Vagina (tissue), 2 donors: ENCODE measurements at places on chromosomes 5 and 9. TPM values are rescaled to one million over a fixed set of nuclear protein-coding genes. Genes with fewer than 3 reads are reported as not detected.

Gene PITX1
- 141 TPM for total RNA-seq

Gene SLC9A3
- total RNA-seq, result 3.9 TPM

Gene WDR38
- not detected for total RNA-seq

Gene MAPK9
- 19.6 TPM for total RNA-seq

Gene IL33
- total RNA-seq, result 35.4 TPM

Gene FBXL7
- total RNA-seq, result 21.1 TPM

- no peak for DNase-seq
Measured at GRCh38 chr5:80967500-80968181, 7.5 kb downstream of the RASGRF2 start.

DNA sequence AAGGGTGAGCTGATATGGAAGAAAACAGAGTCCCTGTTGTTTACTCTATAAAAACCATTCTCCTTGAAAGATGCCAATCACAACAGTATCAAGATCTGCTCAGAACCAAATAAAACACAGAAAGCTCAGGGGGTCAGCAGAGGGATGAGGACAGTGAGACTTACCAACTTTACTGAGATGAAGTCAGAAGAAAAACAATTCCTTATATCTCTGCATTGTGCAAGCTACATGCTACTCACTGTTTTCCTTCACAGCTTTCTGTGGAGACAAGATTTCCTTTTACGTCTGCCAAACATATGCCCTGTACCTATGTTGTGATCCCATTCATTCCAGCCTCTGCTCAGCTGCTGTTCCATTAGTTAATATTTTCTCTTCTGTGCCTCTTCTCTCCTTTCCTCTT lies 185.6 kb downstream of the TSSK1B start:
- no peak for DNase-seq

GRCh38 chr5:154816891-154817492 lies 33.4 kb downstream of the FAXDC2 start:
- DNase-seq, result no peak

DNA sequence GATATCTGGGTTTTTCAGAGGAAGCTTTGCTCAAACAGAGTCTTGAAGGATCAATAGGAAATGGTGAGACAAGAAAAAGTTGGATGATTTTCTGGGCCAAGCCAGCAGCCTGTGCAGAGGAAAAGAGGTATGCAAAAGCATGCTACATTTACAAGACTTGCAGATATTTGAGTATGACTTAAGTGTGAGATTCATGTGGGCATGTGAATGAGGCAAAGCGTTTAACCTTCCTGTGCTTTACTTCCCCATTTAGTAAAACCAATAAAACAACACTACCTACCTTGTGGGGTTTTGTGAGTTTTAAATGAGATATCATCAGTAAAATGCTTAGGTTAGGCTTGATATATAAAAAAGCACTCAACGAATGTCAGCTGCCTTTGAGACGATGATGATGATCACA lies 58.1 kb downstream of the PIP5K1B start:
- DNase-seq, result no peak

DNA sequence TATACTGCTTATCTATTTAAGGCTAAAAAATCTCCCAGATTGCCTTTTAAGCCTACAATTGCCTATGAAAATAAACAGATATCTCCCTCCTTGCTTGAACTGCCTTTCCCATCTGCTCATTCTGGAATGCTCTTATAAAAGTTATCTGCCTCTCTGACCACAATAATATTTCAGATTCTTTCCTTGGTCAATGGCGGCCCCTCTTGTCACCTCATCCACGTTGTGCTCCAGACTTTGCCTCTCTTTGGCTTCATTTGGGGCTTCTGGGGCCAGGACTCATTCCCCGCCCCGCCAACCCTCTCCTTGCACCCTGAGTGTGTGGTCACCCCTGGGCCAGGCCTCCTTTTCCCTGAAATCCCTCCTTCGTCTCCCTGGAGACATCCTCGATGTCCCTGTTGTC lies 110.0 kb upstream of the RPS23 start:
- no peak for DNase-seq

GRCh38 chr9:102474357-102474756 lies 520.8 kb upstream of the CYLC2 start:
- no peak for DNase-seq

GRCh38 chr5:114657342-114658130 lies 295.7 kb downstream of the KCNN2 start:
- DNase-seq, result no peak

DNA sequence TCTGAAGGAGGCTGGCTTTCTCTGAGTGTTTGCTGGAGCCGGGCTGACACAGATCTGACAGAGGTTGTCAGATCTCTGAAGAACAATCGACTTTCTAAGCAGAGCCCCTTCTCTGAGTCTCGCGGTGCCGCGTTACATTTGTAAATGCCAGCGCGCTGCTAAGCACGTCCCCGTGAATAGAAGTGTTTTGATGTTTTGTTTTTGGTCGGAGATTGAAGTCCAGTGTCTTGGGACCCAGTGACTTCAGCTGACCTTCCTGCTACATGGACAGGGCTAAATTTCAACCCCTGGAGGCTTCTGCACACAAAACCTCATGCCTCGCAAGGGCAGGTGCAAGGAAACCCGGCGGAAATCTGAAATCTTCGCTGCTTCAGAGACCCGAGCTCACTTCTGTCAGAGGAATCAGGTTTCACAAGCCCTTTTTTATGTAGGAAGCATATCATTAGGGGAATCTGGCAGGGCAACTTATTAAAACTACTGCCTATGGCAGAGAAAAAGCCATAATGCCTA lies 27.2 kb downstream of the NEUROG1 start:
- peak; percentile 69 for DNase-seq

- DNase-seq, result no peak
Measured at GRCh38 chr5:133827011-133827410, 141.4 kb downstream of the C5orf15 start.

GRCh38 chr5:15374886-15375285 lies 125.1 kb upstream of the FBXL7 start:
- DNase-seq, result no peak

DNA sequence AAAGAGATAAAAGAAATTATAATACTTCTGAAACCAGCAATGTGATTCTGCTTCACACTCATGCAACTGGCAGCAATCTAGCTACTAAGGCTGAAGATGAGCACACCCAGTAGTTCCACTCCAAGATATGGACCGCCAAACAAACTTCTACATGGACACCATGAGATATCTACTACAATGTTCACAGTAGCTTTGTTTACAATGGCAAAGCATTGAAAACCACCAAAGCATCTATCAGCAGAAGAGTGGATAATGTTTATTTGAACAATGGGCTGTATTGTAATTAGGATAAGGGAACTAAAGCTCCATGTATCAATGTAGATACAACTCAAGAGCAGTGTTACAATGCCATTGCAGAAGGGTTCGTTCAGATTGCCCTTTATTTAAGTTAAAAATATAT lies 91.2 kb upstream of the ERBIN start:
- DNase-seq, result no peak

DNA sequence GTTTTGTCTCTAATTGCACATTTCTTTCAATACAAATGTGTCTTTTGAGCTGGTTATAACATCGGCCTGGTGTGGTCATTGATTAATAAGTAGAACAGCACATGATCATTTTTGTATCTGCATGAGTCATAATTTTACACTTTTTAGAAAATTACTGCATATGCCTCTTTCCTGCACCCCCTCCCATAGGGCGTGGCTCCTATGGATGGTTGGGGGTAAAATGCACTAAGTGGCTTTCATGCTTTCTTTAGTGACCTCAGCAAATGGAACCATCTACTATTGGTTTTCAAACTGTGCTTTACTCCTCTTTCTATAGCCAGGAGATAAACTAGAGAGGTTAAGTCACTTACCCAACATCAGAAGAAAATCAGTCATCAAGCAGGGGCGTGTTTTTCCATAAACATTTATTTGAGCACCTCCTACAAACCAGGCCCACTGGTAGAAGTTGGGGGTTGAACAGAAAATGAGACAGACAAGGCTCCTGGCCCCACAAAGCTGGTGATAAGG lies 3.8 kb downstream of the ANXA6 start:
- no peak for DNase-seq

- DNase-seq, result no peak
Measured at GRCh38 chr5:6491919-6492290, 43.2 kb downstream of the UBE2QL1 start.

DNA sequence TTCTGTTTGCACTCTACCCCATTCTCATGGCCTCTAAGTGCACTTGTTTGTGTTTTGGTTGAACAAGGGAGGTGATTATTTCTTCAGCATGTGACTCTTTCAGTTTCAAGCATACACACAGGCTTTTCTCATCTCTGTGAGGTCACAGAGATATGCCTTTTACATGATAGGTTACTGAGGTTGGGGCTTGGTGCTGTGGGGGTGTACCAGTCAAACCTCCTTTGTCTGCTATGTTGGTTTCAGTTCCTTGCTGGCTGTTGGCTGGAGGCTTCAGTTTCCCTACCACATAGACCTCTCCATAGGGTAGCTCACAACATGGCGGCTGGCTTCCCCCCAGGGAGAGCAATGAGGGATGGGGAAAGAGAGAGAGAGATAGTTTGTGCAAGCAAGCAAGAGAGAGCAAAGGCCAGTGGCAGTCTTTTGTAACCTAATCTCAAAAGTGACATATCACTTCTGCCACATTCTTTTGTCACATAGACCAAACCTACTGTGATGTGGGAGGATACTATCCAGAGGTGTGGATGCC lies 96.7 kb upstream of the SEMA6A start:
- no peak for DNase-seq

DNA sequence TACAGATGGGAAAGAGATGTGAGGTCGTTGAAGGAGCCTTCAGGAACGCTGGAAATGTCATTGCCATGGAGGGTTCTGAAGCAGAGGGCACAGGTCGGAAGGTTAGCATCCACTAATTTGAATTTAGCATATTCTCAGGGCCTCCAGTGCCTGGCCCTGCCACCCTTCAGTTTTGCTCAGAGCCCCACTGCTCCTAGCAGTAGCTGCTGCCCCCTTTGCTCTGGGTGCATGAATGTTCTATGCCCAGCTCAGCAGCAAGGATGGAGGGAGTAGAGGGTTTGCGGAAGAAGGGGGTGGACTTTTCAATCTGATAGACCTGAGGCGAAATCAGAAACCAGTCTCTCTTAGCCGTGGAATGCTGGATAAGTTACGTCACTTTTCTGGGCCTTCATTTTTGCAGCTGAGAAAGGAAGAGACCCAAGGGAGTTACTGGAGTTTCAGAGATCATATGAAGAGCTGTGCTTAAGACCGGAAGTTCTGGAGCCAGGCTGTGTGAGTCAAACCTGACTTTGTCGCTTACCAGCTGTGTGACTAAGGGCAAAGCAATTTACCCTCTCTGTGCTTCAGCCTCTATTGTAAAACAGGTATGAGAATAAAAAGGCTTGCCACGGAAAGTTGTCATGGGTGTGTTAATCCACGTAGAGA lies 133.2 kb upstream of the PANK3 start:
- DNase-seq, result no peak

DNA sequence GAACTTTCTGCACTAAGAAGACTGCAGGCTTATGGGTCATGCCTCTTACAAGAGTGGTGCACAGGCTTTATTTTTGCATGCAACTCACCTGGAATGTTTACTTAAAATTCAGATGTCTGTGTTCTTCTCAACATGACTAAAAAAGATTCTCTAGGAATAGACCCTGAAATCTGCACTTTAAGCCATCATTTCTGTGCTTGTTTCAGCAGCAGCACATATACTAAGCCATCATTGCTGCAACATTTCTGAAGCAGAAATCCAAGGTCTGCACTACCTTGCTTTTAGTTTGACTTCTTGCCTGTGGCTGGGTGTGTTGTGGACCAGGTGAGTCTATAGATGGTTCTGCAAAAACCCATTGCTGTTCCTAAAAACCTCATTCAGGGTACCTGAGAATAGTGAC lies 156.8 kb downstream of the CEP120 start:
- no peak for DNase-seq
